ENCODE measurements at places on chromosomes 2 and 18.

- DNase-seq: no peak
Measured at GRCh38 chr2:20012032-20012281, 511 bp downstream of the MATN3 start.

DNA sequence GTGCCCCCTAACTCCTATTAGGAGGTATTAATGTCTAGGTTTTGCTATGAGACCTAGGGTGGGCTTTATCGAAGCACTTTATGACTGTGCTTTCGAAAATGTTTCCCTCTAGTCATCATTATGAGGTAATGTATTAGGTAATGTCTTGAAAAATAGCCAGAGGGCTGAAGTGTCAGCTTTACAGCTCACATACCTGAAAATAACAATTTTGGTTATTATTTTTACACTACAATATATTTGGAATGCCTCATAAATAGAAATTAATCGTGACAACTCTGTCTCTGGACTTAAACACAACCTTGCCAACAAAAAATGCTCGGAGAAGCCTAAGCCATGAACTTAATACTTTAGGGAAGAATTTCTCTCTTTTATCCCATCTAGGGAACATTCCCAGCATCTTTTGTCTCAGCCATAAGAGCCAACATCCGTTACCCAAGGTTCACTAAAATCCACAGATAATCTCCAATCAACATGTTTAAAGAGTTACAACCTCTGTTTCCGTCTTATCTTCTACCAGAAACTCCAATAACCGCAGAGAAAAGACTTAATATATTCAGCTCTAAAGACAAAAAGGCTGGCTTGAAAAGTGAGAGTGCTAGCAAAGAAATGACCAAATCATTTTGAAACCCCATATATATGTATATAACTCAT, 130.9 kb upstream of the RND3 start:
- no peak for DNase-seq

DNA sequence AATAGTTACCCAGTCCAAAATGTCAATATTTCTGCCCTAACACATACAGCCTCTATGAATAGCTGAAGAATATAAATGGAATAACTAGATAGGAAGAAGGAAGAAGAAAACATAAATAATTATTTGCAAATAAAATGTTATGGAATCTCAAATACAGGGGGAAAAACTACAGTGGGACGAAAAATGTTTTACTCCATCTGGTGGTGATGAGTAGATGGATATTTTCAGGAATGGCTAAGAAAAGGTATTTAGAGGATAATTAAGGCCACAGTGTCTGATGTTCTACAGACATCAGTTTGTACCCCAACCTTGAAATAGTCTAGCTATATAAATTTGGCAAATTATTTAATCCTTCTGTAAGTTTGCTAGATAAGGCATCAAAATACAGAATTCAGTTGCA, 178.1 kb upstream of the FSHR start:
- no peak for DNase-seq

DNA sequence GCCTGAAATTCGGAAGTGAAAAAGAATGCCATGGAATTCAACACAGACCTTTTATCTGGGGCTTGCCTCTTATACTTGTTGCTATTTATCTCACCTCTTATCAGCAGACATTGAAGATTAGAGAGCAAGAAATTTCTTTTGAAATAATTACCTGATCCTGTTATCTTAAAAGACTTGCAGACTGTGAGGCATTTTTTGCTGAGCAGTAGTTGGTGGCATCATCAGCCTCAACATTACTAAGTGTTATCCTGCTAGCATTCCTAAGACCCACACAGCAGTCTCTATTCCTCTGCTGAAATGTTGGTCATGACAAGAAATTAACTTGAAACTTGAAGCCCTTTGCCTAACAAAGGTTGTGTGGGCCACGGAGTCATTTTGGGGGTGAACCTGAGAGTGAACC, 186.5 kb downstream of the TRIB2 start:
- no peak for DNase-seq

Data from HL-60 (cell line).